ENCODE measurements at places on chromosomes 2 and 18.

GRCh38 chr2:120922571-120923332 is 187.1 kb downstream of the GLI2 start:
- DNase-seq = no peak

- DNase-seq = no peak
These were observed 585.9 kb upstream of the ID2 start for GRCh38 chr2:8095978-8096377.

GRCh38 chr2:166127217-166128155 is at the start of gene SCN1A:
Gene SCN1A, minus strand, starts transcription at chr2:166128020. Its CDS starts 54,399 bp downstream, at chr2:166073621.
- DNase-seq = peak; percentile 68

- DNase-seq = no peak
These were observed 91.7 kb downstream of the MDH1 start for GRCh38 chr2:63680455-63680854.

DNA sequence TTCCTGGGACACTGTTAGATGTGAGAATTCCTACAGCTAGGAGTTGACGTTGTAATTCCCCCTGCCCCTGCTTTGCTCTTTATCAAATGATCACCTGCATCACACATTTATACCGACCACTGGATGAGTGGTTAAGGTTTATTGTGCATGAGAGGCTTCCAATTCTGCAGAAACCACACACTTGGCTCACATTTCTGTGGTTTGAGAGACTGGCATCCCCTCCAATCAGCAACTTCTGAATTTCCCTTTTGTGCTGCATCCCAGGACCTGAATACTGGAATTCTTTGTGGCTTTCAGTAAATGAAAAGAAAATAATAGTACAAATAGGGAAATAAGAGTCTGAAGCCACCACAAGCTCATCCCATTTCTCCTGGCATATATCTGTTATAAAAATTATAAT is 628.7 kb upstream of the PIK3C3 start:
- DNase-seq = no peak

DNA sequence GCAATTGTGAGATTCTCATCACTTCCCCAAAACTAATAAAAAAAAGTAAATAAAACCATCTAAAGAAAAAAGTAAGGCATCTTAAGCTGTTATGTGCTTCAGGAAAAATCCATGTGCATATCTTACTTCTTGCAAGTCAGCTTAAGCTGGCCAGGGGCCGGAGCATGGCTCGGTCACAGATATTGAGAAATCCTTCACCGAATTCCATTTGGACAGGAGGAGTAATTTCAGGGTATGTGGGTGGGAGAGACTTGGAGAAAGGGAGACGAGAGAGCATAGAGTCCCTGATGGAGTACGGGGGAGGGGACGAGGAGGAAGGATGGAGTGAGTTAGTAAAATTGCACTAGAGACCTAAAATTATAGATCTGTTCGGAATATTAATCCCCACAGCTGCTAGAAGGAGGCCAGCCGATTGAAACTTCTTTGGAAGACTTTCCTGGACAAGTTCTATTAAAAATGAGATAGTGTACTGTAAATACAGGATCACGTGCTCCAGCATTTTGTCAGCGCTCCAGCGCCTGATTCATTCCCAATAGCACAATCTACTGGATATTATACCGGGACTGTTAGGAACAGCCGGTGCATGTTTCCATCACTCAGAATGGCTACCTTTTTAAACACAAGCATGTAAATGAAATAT is 438.5 kb downstream of the ZNF516 start:
- DNase-seq = no peak

DNA sequence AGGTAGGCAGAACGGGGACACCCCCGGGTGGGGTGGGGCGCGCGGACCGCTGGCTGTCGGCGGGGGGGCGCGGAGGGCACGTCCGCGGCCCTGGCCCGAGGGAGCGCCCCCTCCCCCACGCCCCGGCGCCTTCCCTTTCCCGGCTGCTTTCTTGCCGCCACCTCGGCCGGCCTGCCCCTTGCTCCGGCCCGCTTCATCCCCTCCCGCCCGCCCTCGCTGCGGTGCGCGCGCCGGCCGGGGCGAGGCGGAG is 443 bp downstream of the VAPA start:
- DNase-seq = no peak

- DNase-seq = no peak
These were observed 7.4 kb upstream of the TMEM214 start for GRCh38 chr2:27025281-27025800.

DNA sequence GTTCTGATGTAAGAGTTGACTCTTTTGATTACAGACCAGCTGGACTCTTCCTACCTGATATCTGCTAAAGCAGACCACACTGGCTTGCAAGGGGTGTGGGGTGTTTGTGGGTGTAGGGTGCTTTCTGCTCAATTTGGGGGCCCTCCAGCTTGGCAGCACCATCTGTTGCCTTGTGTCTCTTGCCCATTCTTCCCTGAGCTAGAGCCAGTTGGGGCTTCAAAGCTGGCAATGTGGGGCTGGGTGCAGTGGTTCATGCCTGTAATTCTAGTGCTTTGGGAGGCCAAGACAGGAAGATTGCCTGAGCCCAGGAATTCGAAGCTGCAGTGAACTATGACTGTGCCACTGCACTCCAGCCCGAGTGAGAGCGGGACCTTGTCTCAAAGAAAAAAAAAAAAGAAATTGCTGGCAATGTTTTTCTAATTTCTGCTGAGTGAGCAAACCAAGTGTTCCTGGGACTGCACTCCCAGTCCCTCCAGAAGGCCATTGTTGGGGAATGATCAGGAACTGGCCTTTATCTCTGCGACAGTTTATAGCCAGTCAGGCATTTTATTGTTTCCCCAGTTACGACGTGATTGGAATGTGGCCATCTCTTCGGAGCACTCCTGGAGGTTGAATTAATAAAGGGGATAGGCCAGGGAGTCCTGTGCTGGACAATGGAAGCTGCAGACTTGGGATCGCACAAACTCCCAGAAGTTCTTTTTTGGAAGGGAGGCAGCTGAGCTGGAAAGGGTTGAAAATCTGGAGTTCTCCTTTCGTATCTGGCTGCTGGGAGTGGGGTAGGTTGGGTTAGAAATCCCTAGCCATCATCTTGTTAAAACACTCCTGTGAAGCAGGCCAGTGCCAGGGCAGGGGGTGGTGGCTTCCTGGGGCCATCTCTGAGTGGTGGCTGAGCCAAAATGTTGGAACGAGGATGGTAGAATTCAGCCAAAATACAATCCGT is 57.2 kb downstream of the LIPG start:
- no peak for DNase-seq

DNA sequence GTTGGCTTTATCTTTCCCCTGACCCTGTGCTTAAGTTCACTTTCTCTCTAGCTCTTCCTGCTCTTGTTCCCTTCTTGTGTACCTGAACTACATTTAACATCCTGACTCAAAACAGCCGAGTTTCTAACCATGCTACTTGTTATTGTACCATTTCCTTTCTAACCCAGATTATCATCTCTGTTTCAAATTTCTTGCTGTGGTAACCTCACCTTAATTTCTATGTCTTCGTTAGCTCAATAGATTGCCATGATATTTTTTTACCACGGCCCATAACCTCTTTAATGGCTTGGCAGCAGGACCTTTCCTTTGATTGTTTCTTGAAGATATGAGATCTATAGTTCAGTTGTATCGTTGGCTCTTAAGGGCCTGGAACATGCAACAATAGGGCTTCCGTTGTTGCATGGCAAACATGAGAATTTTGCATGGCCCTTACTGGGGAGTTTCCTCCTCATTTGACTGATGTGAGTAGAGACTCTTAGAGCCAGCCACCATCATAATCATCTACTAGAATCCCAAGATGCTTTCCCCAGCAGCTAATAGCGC is 11.1 kb downstream of the CFAP36 start:
- DNase-seq = no peak

DNA sequence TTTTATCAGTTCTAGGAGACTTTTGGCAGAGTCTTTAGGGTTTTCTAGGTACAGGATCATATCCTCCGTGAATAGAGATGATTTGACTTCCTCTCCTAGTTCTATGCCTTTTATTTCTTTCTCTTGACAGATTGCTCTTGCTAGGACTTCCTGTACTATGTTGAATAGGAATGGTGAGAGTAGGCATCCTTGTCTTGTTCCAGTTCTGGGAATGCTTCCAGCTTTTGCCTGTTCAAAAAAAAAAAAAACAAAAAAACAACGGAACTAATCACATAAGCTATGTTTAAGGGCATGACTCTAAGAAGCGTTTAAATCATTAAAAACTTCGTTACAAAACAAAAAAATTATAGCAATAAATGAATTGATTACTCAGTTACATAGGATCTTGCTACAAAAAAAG is 145.7 kb downstream of the NUP35 start:
- no peak for DNase-seq

Data from NCI-H526 treated with DMSO at 0.1 percent for 48 hours (cell line).